ENCODE measurements at places on chromosomes 6 and 20.

GRCh38 chr20:13510837-13511488 lies 127.8 kb downstream of the TASP1 start:
- no peak for DNase-seq

DNA sequence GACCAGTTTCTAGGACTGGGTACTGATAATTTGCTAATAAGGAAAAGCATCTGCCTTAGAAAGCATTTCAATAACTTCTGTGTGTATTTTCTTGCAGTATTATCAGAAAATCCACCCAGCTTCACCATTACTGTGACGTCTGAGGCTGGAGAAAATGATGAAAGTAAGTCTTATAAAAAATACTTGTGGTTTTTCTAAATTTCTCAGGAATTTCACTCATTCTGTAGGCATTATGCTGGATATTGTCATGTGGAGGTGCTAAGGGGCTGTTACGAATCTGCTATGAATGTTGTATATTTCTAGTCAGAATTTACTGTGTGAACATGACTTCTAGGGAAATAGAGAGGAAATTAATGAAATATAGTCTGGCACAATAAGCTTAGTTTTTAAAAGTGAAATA lies 8.9 kb downstream of the RWDD1 start:
- DNase-seq, result no peak

GRCh38 chr6:139313229-139313628 lies 21.4 kb upstream of the TXLNB start:
- DNase-seq, result no peak

- DNase-seq, result no peak
Observed at GRCh38 chr20:13286607-13287006, 65.5 kb downstream of the ISM1 start.

GRCh38 chr6:100453701-100454521 lies 10.8 kb downstream of the SIM1 start:
- DNase-seq, result no peak

Data from NCI-H510A treated with DMSO at 0.1 percent for 48 hours (cell line).